ENCODE measurements at places on chromosomes 3 and 15. TPM values are rescaled to one million over a fixed set of nuclear protein-coding genes. Genes with fewer than 3 reads are reported as not detected.
A peak's percentile ranks its signal among the peaks of the same experiment; 100 is the strongest.

Gene TMCO5A
- not detected for total RNA-seq

Gene RTP4
- not detected for total RNA-seq

Gene TRH
- total RNA-seq, result not detected

Gene MYH15
- 0.29 TPM for total RNA-seq

Gene GP9
- not detected for total RNA-seq

Gene CEMIP
- 0.33 TPM for total RNA-seq

Gene SCN11A
- total RNA-seq, result not detected

Gene ROPN1
- total RNA-seq, result not detected

Gene KCNMB2
- not detected for total RNA-seq

Gene CDCP1
- total RNA-seq, result 13.9 TPM

DNA sequence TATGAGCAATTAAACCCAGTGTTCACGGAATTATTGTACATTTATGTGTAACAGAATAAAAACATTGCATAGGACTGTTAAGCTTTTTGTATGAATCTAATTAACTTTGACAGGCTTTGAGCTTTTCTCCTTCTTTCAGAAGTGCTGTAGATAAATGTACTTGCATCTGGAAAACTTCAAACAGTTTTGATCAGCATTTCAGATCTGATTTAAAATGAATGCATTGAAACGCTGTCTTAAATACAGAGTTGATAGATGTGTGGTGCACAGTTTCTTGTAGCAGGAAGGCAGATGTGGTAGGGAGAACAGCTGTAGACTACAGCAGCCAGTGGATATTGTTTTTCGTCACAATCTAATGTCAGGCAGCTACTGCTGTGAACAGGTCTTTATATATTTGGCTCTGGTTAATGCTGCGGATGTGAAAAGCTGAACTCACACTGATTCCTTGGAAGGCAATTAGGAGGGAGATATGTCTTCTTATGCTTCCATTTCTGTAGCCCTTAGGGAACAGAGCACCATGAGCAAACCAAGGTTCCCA, 193.8 kb upstream of the GOLIM4 start:
- no peak overlapping the region for H3K4me3 ChIP-seq
- no peaks in the 10 kb centered on the region for H3K4me1 ChIP-seq
- H3K36me3 ChIP-seq, result no peaks in the 10 kb centered on the region
- no peak for DNase-seq

DNA sequence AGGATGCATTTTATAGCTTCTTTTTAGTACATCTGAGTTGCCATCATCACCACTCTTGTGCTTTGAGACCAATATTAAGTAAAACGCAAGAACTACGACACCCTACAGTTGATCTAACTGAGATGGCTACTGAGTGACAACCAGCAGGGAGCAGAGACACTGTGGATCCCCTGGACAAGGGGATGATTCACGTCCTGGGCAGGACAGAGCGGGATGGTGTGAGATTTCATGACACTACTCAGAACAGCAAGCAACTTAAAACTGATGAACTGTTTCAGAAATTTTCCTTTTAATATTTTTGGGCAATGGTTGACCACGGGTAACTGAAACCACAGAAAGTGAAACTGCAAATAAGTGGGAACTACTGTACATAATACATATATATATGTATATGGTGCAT, 299.2 kb downstream of the ADAMTS17 start:
- no peak overlapping the region for H3K27ac ChIP-seq
- H3K36me3 ChIP-seq, result no peaks in the 10 kb centered on the region
- no peak for DNase-seq
- H3K27me3 ChIP-seq, result no peaks in the 10 kb centered on the region
- H3K4me3 ChIP-seq, result no peak overlapping the region
- H3K4me1 ChIP-seq, result no peaks in the 10 kb centered on the region

GRCh38 chr15:65824031-65824743, 32.1 kb upstream of the DENND4A start:
- H3K4me1 ChIP-seq, result peaks cover 33% of the 10 kb centered on the region
- DNase-seq, result peak; percentile 75
- H3K27ac ChIP-seq, result peak overlapping the region; percentile 27
- H3K4me3 ChIP-seq, result no peak overlapping the region
- H3K36me3 ChIP-seq, result no peaks in the 10 kb centered on the region

- H3K27me3 ChIP-seq, result peaks cover 82% of the 10 kb centered on the region
- no peak overlapping the region for H3K4me3 ChIP-seq
- no peak for DNase-seq
- no peaks in the 10 kb centered on the region for H3K36me3 ChIP-seq
- H3K27ac ChIP-seq, result no peak overlapping the region
These were observed 4.6 kb downstream of the FGD5 start for GRCh38 chr3:14823393-14823792.

DNA sequence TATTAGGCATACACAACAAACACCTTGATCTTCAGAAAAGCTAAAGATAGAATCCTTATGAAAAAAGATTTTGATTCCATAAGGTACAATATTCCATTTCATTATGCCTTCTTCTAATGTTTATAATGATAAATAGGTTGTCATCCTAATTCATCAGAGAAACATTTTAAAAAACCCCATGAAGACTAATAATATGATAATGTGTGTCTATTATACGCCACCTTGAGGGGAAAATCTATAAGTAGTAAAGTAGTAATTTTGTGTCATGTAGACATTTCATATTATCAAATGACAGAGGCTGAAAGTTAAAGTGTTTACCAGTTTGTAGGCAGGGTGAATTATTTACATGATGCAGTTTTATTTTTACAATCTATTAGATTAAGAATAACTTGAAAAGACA, 524.3 kb downstream of the GBE1 start:
- H3K27ac ChIP-seq, result no peak overlapping the region
- no peaks in the 10 kb centered on the region for H3K27me3 ChIP-seq
- no peaks in the 10 kb centered on the region for H3K4me1 ChIP-seq
- no peak overlapping the region for H3K4me3 ChIP-seq

- no peak for DNase-seq
- no peaks in the 10 kb centered on the region for H3K36me3 ChIP-seq
- H3K27ac ChIP-seq, result no peak overlapping the region
These were observed 354.6 kb downstream of the CNTN6 start for GRCh38 chr3:1447452-1447851.

DNA sequence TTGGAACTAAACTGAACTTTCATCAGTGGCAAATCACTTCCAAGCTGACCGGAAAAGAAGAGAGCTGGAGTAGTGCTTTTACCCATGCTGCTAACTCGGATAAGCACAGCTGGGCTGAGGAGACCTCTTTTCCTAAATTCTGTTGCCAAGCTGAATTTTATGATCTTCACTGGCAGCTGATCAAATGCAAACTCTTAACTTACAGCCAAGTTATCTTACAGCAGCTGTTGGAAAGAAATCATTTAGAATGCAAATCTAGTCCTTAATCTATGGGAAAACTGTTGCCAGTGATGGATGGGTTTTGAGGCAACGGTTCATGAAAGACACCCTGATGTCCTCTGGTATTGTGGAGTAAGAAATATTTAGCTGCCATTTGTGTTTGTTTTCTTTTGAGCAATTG, 216.5 kb downstream of the ZNF385D start:
- no peaks in the 10 kb centered on the region for H3K4me1 ChIP-seq
- no peaks in the 10 kb centered on the region for H3K36me3 ChIP-seq
- no peak overlapping the region for H3K27ac ChIP-seq
- DNase-seq, result no peak

DNA sequence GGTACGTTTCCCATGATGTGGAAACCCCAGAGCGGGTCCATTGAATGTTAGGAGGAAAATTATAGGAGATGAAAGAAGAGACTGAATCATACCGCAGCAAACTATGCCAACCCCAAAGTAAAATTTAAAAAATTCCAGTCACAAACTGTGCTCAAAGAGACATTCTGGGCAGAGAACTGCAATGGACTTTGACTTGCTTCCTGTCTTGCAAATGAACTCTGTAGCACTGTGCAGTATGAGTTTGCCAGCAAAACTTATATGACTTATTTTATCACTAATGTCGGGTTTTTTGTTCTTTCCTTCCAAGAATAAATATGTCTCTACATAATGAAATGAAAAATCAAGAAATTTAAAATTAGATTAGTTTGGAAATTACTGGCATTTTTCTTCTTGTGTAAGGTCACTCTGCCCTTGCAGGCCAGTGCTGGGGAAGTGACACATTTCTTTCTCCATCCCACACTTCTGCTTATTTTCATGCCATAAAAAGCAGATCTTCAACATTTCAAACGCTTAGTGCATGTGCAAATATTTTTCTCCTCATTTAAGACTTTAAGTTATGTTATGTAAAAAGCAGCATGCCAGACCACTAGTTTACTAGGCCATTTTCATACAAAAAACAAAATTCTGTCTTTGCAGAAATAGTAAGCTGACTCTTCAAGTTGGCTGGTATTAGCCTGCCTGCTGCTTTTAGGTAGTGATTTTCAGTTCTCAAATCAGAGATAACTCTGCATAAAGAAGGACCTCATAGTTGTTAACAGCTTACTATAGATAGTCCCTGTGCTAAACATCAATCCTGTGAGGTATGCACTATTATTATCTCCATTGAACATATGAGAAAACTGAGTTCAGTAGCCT, 32.2 kb upstream of the SSR3 start:
- H3K27ac ChIP-seq, result no peak overlapping the region
- peaks cover 8% of the 10 kb centered on the region for H3K4me1 ChIP-seq
- no peaks in the 10 kb centered on the region for H3K36me3 ChIP-seq
- H3K27me3 ChIP-seq, result no peaks in the 10 kb centered on the region
- no peak for DNase-seq
- H3K4me3 ChIP-seq, result no peak overlapping the region

GRCh38 chr3:164781755-164782154, 296.5 kb downstream of the SI start:
- no peaks in the 10 kb centered on the region for H3K36me3 ChIP-seq
- no peak overlapping the region for H3K27ac ChIP-seq
- no peaks in the 10 kb centered on the region for H3K4me1 ChIP-seq
- no peak overlapping the region for H3K4me3 ChIP-seq
- DNase-seq, result no peak

DNA sequence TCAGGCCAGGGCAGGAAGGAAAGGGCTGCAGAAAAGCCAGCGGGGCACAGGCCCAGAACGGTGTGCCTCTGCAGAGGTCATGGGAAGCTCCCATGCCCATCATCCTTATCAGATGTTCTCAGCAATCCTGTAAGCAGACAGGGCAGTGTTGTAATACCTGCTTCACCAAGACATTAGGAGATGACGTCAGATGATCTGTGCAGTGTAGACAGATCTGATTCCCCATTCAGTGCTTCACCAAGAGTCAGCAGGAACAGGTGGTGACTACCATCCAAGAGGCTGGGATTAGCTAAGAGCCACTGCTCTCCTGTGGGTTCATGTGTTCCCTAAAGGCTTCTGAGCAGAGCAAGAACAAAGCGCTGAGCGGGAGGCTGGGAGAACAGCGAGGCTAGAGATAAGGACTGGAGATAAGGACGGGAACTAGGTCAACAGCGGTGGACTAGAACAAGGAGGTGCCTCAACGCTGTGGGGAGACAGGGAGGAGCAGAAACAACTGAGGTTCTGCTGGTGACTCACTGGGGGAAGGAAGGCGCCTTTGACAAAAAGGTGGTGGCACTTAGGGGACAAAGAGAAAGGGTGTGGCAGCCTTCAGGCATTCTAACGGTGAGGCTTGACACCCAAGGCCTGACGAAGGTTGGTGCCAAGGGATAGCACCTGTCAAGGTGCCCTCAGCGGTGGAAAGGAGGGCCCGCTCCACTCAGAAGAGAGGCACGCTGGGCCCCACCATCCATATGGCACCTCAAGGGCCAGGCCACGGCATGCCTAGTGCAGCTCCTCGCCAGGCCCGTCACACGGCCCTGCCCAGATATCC, 28.4 kb downstream of the CCDC12 start:
- peak; percentile 79 for DNase-seq
- H3K4me3 ChIP-seq, result no peak overlapping the region
- no peaks in the 10 kb centered on the region for H3K27me3 ChIP-seq
- H3K27ac ChIP-seq, result peak overlapping the region; percentile 61
- peaks cover 62% of the 10 kb centered on the region for H3K36me3 ChIP-seq

DNA sequence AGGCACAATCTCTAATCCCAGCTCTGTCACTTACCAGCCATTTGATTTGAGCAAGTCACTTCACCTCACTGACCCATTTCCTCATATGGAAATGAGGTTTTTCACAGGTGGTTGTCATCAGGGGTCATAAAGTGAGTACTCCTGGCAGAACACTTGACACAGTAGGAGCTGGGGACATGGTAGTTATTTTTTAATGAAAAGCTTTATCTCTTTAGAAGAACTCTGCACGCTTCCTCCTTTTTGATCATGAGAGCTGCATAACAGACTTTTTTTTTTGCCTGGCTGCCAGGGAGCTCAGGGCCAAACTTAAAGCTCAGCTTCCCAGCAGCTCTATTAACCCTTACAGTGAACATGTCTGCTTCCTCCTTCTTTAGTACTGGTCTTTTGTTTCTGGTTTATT, 8.4 kb downstream of the VWA5B2 start:
- peaks cover 9% of the 10 kb centered on the region for H3K36me3 ChIP-seq
- no peak overlapping the region for H3K27ac ChIP-seq

DNA sequence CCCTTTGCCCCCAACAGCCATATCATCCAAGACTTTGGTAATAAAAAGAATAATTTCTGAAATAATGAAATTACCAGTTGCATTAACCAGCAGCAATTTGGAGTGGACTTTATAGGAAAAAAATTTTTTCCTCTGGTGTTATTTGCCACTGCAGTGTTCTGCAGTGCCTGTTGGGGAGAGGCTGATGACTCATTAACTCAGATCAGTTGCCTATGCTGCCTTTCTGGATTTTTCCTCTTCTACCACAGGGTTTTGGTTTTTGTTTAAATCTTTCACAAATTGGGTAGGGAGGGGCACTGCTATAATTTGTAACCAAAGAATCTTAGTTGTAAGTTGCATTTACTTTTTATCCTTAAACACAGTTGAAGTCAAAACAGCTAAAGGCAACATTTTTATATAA, 22.7 kb downstream of the ATP6V1A start:
- H3K4me1 ChIP-seq, result no peaks in the 10 kb centered on the region
- no peaks in the 10 kb centered on the region for H3K27me3 ChIP-seq
- DNase-seq, result peak; percentile 9
- H3K36me3 ChIP-seq, result no peaks in the 10 kb centered on the region
- no peak overlapping the region for H3K4me3 ChIP-seq

DNA sequence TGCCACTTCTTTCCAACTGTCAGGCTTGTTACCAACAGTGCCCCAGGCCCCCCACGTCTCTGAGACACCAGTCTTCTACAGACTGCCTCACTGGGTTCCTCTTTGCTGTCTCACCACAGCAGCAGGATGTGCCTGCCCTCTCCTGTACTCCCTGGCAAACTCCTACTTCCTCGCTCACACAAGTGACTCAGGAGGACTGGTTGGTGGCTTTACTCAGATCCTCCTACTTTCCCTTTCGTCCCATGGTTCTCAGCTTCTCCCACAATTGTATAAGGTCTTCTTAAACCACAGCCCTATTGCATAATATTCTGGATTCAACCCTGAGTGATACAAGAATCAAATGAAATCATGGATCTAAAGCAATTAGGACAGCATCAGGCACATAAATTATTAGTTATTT, 246.6 kb upstream of the PROK2 start:
- no peak overlapping the region for H3K4me3 ChIP-seq
- H3K4me1 ChIP-seq, result peaks cover 29% of the 10 kb centered on the region
- H3K36me3 ChIP-seq, result no peaks in the 10 kb centered on the region
- no peaks in the 10 kb centered on the region for H3K27me3 ChIP-seq
- DNase-seq, result no peak

- no peaks in the 10 kb centered on the region for H3K4me1 ChIP-seq
- no peak overlapping the region for H3K27ac ChIP-seq
- no peak overlapping the region for H3K4me3 ChIP-seq
These were observed 1011.8 kb upstream of the GBE1 start for GRCh38 chr3:82773207-82773606.

All from K562 (cell line).